Kidney capillary endothelial cell (primary cell): ENCODE measurements at places on chromosomes 3 and 15.

GRCh38 chr3:14280326-14280725, 101.7 kb downstream of the LSM3 start:
- no peak for DNase-seq

- no peak for DNase-seq
Observed at GRCh38 chr15:34892963-34893591, 76.5 kb downstream of the AQR start.

DNA sequence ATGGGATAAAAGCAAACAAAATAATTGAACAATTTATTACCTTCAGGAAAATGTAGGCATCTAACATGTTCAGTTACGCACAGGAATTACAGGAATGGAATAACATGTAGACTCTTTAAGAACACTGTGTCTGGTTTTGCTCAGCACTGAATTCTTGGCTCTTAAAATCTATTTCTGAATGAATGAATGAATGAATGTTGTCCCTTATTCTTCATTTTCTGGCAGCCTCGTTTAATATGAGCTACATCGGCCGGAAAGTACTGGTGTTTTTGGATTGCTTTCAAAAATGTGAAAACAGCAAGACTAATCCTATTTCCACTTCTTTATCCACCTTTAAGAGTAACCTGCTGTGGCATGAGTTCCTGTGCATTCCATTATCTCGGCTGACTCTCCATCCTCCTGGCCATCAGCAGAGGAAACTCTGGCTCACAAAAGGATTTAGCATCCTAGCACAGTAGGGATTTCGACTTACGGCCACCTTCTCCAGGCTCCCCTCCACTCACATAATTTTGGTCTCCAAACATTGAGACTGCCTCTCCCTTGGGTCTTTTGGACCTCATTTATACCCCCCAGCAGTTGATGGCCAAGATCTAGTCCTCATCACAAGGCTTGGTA, 145.3 kb downstream of the FOXP1 start:
- DNase-seq = no peak

GRCh38 chr3:192869131-192870031, 48.3 kb downstream of the MB21D2 start:
- DNase-seq = peak; percentile 60

DNA sequence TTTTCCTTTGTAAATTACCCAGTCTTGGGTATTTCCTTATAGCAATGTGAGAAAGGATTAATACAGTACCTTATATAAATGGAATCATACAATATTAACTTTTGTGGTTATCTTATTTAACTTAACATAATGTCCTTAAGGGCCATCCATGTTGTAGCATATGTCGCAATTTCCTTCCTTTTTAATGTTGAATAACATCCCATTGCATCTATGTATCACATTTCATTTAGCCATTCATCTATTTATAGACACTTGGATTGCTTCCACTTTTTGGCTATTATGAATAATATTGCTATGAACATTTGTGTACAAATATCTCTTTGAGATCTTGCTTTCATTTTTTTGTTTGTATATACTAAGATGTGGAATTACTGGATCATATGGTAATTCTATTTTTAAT, 342.2 kb downstream of the PDCD6IP start:
- DNase-seq = no peak

DNA sequence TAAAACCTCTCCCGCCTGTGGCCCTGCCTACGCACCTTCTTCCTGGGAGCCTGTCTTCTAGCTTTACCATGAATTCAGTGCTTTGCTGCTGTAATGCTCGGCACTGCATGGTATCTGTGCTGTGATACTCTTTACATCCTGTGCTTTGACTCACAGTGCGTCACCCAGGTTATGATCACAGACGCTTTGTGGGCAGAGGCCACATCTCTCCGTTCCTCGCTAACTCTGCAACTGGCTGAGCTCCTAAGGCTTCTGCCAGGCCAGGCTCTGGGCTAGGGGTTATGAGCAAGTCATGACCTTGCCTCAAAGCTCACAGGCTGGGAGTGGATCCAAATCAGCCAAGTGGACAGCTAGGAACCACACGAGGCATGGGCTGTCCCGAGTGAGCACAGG, 23.2 kb downstream of the SPTBN5 start:
- DNase-seq = no peak

GRCh38 chr15:91564631-91565030, 288.9 kb upstream of the SLCO3A1 start:
- DNase-seq = no peak

DNA sequence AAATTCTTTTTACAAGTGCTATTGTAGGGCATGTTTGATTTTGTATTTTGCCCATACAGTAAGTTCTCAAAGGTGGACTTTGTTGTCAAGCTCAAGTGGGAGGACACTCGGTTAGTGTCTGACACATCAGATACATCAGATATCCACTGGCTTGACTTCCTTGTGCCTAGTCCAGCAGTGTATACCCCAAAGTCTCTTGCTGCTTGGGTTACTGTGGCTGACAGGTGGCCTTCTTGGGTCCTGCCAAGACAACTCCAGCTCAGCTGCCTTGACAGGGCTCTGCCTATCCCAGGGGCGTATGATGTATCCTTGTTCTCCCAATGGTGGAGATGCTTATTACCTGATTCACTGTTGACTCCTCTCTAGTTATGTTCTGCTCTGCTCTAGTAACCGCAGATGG, 214.9 kb downstream of the CBLB start:
- DNase-seq = no peak

- no peak for DNase-seq
Observed at GRCh38 chr15:81322676-81323253, 1.2 kb downstream of the STARD5 start.

GRCh38 chr3:183698318-183698751, 738 bp downstream of the YEATS2 start:
- peak; percentile 40 for DNase-seq

DNA sequence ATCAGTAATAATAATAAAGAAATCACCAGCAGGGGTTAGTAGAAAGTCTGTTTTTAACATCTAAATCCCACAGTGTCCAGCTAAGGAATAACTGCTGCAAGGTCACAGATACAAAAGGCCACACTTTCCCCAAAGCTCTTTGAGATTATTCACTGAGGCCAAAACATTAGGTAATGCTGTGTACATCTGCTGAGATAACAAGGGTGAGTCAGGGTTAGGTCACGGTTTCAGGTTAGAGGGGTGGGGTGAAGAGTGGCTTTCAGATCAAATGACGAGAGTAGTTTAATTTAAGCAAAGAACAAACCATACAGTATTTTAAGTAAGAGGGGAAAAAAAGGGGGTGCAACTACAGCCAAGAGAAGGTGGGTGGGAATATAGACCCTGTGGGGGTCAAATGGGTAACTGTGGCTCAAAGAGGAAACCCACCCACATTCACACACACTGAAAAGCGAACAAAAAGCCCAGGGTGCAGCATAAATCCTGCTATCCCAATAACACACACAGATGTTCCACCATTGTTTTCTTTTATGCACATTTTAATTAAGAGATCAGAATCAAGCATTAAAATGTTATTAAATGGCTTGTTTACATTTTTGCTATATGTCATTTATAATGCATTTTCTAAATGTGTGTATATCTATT, 412.9 kb downstream of the TIGIT start:
- DNase-seq = no peak

- no peak for DNase-seq
Observed at GRCh38 chr15:31433091-31433490, 106.5 kb downstream of the KLF13 start.

GRCh38 chr3:25706213-25706612, 41.5 kb upstream of the TOP2B start:
- DNase-seq = no peak
